ENCODE measurements at places on chromosomes 1 and 21.

GRCh38 chr1:23470282-23471070 lies 13.5 kb downstream of the ASAP3 start:
- no peak for DNase-seq

- DNase-seq: no peak
Measured at GRCh38 chr1:223233410-223234169, 90.5 kb upstream of the TLR5 start.

- DNase-seq: no peak
Measured at GRCh38 chr1:209421186-209421585, 162.3 kb upstream of the CAMK1G start.

DNA sequence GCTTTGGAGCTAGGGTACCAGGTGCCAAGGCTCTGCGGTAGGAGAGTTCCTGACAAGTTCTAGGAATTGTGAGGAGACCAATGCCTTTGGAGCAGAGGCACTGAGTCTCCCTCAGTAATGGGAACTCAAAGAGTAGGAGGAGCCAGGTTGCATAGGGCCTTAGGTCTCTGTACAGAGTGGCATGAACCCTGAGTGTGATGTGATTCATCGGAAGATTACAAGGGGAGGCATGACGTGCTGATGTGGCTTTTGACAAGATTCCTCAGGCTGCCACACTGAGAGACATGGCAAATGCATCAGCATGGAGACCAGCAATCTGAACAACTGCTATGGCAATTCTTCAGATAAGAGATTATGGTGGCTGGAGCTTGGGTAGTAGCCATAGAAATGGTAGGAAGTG lies 94.6 kb upstream of the SLC44A3 start:
- DNase-seq: no peak

DNA sequence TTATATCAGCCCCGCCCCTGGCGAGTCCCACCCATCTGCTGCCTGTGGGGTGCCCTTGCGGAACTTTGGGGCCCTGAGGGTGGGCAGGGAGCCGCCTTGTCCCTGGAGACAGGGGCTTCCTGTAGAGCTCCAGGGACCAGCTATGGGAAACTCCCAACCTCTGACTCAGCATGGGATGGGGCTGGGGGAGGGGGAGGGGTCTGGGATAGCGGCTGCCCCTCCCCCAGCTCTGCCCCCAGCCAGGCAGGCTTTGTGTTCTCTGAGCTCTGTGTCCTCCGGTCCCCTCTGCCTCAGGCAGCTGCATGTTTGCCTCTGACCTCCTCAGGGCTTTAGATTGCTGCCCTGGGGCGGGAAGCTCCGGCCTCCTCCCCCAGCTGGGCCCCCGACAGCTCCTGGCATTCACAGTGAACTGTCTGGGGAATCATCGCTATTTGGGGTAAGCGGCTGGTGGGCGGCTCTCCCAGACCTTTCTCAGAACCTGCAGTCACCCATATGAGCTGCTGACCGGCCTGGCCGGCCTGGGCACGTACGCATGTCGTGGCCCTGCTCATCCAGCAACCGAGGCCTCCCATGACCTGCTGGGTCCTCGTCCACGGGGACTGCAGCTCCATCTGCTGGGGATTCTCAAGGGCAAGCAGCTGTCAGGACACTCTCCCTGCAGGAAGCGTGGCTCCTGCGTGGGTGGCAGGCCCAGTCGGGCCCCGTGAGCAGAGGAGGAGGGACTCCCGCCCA lies 17.1 kb downstream of the ARHGEF16 start:
- DNase-seq: no peak

Measured in stimulated activated CD4-positive, alpha-beta T cell treated with anti-CD3 and anti-CD28 coated beads, Interleukin-4, amount 100 ng/mL, for 1 hour (primary cell).